ENCODE measurements at places on chromosomes 2 and 18.

GRCh38 chr2:133642791-133643191 is 74.5 kb upstream of the NCKAP5 start:
- peak; percentile 22 for DNase-seq

GRCh38 chr18:64803471-64803870 is 654.6 kb upstream of the LINC00305 start:
- DNase-seq, result no peak

- DNase-seq, result no peak
Observed at GRCh38 chr2:173307293-173307692, 47.4 kb upstream of the CDCA7 start.

DNA sequence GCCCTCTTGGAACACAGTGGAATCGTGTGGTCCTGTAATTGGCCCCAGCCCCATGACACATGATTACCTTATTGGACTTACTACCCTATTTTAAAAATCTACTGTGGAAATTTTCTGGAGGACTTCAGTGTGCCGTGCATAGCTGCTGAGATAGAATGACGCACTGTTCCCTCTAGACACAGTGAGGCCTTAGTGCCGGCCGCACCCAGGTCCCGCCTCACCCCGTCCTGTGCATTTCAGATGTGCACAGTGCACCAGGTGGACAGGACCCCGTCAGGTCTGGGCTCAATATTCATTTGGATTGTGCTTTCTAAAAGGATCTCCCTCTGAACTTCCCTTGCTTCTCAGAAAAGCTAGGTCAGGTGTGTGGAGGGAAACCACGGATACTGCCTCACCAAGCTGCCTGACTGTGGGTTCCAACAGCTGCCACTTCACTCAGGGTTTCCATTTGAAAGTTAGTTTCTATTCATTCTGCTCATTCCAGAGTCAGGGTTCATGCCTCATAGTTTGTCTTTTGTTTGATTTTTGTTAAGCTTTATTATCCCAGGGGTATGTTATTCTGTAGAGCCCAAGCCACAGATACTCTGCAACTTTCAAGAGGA is 155.8 kb downstream of the PTGR3 start:
- no peak for DNase-seq

DNA sequence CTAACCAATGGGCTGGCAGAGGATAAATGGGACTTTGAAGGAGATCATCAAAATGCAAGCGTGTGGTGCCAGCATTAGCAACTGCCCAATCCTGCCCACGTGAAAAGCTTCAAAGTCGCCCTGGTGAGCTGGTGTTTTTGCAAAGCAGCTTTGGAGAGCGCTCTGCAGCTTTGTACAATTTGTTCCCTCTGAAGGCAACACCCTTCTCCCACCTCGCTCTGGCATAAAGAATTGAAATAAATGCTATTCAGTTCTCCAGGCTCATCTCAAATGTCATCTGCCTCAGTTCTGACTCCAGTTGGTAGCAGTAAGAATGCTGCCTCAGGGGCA is 3.5 kb downstream of the COPS9 start:
- no peak for DNase-seq

DNA sequence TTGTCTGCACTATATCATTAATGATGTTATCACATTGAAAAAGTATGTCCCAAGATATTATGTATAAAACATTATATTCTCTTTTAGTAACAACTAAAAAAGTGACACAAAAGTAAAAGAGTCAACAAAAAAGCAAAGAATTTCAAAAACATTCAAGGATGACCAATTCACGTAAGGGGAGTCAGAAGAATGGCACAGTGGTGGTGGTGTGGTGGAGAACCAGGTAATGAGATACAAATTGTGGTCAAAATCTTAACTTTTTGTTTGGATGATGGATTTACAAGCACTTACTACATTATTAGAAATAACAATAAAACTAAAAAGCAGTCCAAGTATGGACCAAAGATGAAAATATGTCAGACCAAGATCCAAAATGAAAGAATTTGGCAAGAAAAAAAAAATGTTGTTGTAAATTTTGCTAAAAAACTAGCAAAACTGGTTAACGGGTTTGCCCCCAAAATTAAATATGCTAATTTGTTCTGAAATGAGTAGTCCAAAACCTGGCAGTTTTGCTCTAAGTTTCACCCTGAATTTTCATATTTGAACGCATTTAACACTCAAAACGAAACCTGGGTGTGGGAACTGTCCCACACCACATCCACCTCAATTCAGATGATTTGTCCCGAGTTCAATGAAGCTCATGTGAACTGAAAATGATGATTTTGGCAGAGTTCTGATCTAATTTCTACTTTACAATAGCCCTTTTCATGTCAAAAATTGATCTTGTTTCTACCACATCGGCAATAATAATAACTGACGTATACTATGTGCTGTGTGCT is 135.8 kb downstream of the IKZF2 start:
- DNase-seq, result no peak

GRCh38 chr2:201132518-201132917 is 16.6 kb downstream of the CFLAR start:
- no peak for DNase-seq
